ENCODE measurements at places on chromosomes 13 and 19.

DNA sequence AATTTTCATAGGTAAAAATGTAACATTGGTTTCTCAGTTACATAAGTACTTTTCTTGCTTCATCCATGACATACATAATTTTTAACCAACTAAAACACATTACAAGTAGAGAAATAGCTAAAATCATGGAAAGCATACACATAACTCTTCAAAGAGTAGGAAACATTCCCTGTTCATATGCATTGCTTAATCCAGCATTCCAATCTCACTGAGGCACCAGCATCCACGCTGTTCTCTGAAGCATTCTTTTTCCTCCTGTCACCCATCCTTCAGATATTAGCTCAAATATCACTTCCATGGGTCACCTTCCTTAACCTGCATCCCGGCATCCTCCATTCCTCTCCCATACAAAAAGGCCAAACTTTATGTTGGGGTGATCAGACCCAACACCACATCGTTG, 79.1 kb downstream of the ZNF254 start:
- no peak for DNase-seq

DNA sequence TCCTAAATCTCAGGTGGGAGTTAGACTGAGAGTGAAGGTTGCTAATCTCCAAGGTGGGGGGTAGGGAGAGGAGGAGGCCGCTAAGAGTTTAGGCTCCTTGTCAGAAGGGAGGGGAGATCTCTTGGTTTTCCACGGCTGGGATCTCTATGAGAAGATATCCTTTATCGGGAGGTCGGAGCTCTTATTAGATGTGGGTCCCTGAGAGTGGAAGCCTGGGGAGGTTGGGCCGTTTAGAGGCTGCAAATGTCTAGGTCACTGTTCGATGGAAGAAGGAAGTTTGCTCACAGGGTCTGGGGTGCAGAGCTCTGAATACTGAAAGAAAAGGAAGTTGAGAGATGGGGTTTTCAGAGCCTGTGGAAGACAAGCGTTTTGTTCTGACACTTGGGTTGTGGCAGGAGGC, 3.8 kb downstream of the MYADM start:
- DNase-seq = no peak

DNA sequence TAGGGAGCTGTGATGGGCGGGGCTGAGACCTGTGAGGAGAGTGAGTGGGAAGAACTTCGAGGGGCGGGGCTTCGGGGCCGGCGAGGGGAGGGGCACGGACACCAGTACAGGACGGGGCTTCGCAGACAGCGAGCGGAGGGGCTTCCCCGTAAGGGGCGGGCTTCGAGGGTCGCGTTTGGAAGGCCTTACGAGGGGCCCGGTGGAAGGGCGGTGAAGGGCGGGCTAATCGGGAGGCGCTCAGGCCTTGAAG, 4.1 kb upstream of the EMP3 start:
- DNase-seq = peak; percentile 89

DNA sequence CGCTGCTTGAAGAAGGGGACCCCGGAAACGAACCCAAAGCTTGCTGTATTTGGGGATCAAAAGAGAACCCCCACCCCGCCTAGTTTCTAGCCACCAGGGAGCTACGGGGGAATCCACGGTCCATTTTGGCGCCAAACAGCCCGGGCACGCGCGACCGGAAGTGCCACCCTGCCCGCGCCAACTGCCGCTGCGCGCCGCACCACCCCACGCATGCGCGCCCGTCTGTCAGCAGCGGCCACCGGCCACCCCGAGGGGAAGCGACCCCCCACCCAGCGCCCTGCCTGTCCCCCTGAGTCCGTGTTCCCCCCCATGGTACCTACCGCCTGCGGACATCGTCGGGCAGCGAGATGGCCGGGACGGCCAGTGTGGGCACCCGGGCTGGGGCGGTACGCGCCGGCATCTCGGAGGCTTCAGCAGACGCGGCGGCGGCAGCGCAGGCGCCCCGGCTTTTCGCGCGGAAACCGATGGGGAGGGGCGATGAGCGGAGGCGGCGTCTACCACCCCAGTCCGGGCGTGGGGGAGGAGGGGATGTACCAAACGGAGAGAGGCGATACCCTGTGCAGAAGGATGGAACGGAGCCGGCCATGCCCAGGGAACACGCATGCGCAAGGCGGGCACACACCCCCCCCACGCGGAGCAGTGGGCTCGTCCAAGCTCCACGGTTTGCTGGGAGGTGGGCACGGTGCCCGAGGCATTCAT, at the start of gene DNMT1:
Gene DNMT1, minus strand, starts transcription at position 454 of the 699 bp plus-strand sequence. Its CDS starts 54 bp downstream, at position 400.
- peak; percentile 85 for DNase-seq

- DNase-seq = no peak
Measured at GRCh38 chr13:36084131-36084530, 47.1 kb downstream of the DCLK1 start.

DNA sequence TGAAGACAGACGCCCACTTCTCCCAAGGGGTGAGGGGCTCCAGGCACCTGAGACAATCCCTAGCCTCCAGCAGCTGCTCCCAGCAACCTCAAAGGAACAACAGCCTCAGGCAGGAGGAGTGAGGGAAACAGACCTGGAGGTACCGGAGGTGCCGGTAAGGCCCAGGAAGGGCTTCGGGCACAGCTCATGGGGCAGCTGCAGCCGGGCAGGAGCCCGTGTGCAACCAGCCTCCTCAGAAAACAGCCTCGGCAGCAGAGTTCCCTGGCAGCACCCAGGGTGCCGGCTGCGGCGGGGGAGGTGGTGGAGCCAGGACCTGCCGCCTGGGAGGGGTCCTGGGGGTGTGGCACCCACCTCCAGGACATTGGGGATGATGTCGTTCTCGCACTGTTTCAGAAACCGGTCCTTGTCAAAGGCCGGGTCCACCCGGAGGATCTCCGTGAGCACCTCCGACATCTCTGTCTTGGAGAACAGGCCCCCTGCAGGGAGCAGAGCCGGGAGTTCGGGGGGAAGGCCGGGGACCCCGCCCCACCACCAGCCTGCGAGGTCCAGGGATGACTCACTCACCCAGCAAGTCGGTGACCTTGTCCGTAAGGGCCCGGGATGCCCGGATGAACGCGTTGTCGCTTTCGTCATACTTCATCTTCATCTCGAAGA, 6.5 kb upstream of the CTXN1 start:
- DNase-seq = no peak

DNA sequence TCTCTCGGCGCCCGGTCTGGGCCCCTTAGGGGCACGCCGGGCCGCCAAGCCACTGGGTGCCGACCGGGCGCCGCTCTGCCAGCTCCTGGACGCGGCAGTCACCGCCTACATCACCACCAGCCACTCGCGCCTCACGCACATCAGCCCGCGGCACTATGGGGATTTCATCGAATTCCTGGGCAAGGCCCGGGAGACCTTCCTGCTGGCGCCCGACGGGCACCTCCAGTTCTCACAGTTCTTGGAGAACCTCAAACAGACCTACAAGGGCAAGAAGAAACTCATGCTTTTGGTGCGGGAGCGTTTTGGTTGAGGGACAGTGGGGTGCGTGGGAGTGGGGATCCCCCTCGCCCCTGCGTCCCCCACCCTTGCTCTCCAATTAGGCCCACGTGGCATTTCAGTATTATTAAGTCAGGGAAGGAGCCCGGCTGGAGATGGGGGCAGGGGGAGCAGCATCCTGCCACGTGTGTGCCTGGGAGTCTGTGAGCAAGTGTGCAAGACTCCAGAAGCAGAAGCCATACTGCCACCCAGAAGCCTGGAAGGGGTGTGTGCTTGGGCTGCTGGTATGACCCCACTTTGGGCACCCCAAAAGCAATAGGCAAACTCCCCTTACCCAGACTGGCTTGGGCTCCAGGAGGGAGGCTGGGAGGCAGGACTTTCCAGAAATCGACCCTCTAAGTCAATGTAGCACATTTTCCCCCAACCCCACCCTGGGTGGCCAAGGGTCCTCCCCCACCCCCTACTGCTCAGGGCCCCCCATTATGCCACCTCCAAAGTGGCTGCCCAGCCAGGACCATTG, 35.7 kb downstream of the ZSWIM4 start:
- DNase-seq = no peak

- no peak for DNase-seq
Measured at GRCh38 chr13:94795292-94795691, 82.9 kb upstream of the SOX21 start.

DNA sequence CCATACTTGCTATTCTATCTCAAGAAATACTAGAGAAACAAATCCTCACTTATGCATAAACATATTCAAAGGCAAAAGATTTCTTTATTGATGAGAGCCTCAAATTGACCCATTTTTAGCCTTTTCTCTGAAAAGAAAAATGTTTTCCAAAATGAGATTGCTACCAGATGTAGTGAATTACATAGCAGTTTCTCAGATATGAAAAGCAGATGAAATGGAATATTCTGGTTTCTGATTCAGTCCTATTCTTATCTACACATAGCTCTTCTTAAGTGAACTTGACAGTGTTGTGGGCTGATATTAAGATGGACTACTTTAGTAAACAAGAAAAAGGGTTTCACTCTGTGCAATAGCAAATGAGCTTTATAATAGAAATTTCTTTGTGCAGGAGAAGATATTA, 183.5 kb downstream of the DNAJC15 start:
- no peak for DNase-seq

DNA sequence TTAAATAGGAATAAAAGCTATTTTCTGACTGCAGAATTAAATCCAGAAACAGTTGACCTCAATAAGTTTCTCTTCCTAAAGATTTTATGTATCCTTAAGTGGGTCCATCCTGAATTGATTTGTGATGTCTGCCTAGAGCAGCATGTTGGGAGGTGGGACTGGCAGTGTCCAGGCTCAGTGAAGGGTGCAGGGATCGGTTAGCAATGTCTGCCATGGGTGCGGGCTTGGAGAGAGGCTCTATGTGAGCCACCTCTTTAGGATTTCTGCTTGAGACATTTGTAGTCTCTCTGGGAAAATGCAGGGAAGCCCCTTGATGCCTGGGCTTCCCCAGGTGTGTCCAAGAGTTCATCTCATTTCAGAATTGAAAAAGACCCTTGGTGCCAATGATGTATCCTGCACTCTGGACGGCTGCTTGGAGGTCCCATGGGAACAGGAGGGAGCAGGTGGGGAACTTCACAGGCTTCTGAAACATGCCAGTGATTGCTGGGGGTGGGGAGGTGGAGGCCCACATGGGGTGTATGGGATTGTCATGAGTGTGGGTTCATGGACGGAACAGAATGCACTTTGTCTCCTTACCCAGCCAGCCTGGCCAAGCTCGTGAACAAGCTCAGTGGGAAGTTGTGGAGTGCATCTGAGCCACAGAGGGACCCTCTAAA, 6.2 kb upstream of the COLGALT1 start:
- DNase-seq = no peak

GRCh38 chr19:2277138-2277537, 4.8 kb downstream of the PEAK3 start:
- DNase-seq = no peak

DNA sequence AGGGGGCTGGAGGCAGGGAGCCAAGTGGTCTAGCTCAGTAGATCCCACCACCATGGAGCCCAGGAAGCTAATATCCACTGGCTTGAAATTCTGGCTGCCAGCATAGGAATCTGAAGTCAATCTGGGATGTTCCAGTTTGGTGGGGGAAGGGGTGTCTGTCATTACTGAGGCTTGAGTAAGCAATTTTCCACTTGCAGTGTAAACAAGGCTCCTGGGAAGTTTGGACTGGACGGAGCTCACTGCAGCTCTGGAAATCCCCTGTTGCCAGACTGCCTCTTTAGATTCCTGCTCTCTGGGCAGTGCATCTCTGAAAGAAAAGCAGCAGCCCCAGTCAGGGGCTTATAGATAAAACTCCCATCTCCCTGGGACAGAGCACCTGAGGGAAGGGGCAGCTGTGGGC, 349.2 kb upstream of the KLHL1 start:
- DNase-seq = no peak

DNA sequence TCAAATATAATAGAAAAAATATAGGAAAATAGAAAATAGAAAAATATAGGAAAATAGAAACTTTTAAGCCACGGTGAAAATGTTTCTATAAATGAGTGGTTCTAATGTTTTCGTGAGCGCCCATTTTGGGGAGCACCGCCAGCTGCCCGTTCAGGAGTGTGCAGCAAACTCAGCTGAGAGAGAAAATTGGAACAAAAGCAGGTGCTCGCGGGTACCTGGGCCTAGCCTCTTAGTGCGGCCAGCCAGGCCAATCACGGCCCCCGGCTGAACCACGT, 204 bp upstream of the PDX1 start:
- DNase-seq = no peak

DNA sequence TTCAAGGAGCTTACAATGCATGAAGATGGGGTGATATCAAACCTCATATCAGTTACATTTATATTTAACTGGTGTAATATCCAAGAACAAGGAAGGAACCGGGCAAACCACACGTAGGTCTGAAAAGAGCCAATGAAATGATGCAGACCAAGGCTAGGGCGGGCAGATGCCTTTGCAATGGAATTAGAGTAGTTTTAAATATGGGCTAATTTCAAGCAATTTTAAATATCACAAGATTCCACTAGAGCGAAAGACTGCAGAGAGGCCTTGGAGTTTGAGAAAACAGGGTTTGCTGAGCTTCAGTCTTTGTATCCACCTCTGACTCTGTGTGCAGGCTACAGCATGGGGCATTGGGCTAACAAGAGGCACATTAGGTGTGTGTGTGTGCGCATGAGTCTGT, 53.9 kb upstream of the ZNF536 start:
- DNase-seq = no peak

DNA sequence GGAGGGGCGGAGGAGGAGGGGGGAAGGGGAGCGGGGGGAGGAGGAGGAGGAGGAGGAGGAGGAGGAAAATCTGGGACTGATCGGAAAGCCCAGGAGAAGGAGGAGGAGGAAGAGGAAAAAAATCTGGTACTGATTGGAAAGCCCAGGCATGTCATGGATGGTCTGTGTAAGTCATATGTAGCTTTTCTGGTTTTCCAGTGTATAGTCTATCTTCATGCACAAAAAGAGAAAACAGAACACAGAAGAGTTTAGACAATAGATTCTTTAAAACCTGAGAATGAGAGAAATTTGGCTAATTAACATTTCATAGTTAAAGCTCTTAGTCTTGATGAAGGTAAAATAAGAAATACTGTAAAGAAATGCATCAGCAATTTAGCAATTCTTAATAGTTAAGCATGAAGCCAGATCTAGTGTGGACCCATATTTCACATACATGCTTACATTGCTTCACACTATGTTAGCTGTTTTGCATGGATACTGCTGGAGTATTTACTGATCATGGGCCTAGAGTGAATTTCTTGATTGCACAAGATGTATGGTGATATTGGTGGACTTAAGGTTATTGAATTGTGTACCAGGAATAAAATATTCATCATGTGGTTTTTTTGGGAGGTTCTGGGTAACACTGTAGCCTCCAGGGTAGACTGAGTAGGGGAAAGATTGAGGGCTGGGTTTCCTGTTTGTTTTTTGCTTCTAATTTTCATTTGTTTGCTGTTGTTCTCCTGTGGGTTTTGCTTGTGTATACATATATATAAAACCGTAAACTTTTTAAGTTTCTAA, 41.4 kb downstream of the SUCLA2 start:
- DNase-seq = no peak

DNA sequence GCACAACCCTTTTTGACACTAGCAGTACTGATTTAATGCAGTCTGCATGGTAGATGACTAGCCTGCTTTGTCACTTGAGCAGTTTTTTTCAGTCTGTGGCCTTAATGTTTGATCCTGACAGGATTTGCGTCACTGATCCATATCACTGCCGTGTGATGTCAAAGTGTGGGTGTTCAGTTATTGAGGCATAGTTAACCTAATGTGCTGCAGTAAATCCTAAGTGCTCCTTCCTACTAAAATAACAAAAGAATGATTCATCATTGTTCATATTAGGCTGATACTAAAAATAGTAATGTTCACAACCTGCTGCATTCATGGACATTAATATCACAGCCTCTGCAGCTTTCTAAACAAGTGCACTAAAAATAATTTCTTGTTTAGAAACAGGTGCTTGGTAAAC, 121.9 kb upstream of the MLNR start:
- no peak for DNase-seq

- DNase-seq = no peak
Measured at GRCh38 chr19:3604987-3605343, 1.7 kb downstream of the TBXA2R start.

- no peak for DNase-seq
Measured at GRCh38 chr19:45078390-45079062, 534 bp upstream of the GEMIN7 start.
